ENCODE measurements at places on chromosomes 7 and 10.

DNA sequence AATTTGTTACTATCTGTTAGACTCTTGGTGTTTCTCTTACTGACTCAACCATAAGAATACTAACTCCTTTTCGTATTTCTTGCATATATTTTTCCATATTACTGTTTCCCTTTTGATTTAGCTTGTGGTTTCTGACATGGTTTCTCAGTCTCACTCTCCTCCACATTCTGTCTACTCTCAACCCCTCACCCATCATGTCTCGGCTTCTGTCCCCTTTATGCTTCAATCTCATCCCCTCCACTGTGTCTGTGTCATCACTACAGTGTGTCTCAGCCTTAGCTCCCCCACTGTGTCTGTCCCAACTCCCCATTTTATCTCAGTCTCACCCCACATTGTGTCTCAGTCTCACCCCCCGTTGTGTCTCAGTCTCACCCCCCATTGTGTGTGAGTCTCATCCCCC, 126.9 kb downstream of the VIPR2 start:
- DNase-seq: no peak

DNA sequence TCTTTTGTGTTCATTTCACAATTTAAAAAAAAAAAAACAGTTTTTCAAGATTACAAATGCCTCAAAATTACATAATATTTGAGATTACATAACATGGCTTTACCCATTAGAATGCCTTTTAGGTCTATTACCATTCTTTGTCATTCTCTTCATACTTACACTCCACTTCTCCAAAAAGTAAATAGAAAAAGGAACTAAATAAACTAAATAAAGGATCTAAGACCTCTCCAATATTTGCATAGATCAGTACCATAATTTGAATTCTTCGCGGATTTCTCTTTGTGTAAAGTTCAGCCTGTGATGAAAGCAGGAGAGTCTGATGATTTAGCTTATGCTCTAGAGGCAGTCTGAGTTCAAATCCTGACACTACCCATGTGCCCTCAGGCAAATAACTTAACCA, 56.4 kb upstream of the C1GALT1 start:
- no peak for DNase-seq

GRCh38 chr7:68730194-68730593, 868.1 kb upstream of the AUTS2 start:
- no peak for DNase-seq

DNA sequence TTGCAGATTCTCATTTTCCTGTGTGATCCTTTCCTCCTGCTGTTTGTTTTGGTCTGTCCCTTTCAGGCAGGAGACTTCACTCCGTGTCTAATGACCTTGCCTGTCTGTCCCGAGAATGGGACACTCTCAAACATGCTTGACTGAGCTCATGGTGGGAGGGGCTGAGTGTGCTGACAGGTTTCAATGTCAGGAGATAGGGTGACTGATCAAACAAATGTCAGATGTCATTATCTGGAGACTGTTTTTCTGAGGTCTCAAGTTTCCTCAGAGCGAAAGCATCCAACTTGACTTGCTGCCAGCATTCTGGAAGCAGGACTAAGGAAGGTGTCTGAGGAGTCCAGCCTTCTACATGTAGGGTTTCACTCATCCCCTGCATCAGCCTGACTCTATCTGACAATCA, 228.8 kb upstream of the KIAA1217 start:
- no peak for DNase-seq

GRCh38 chr7:105776986-105777910, 99.2 kb downstream of the ATXN7L1 start:
- DNase-seq: peak; percentile 50

DNA sequence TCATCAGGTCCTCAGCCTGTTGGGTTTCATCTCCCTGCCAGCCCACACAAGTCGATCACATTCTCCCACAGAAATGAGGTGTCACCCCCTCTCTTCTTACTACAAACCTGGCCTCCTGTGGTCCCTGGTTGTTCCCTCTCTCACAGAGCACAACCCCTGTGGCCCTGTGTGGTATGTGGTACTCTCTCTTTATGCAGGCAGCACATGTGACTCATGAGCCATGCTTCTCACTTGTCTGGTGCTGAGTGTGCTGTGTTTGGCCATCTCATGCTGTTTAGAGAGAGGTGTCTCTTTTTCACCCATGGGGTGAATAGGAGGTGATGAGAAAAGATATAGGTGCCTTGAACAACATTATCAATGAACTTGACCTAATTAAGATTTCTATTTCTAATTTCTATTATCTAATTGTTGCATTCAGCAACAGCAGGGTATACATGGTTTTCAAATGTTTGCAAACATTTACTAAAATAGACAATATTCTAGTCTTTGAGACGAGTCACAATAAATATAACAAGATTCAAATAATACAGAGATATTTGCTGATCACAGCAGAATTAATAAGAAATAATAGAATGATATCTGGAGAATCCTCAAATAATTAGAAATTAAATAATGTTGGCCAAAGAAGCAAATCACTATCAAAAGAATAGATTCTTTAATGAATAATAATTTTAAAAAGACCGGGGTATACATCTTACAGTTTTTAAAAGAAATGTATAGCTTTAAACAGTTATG, 633.8 kb upstream of the IGFBP3 start:
- DNase-seq: peak; percentile 75
